ENCODE measurements at places on chromosomes 16 and 17.

GRCh38 chr16:80852261-80852872 is 48.0 kb upstream of the CDYL2 start:
- no peak for DNase-seq

DNA sequence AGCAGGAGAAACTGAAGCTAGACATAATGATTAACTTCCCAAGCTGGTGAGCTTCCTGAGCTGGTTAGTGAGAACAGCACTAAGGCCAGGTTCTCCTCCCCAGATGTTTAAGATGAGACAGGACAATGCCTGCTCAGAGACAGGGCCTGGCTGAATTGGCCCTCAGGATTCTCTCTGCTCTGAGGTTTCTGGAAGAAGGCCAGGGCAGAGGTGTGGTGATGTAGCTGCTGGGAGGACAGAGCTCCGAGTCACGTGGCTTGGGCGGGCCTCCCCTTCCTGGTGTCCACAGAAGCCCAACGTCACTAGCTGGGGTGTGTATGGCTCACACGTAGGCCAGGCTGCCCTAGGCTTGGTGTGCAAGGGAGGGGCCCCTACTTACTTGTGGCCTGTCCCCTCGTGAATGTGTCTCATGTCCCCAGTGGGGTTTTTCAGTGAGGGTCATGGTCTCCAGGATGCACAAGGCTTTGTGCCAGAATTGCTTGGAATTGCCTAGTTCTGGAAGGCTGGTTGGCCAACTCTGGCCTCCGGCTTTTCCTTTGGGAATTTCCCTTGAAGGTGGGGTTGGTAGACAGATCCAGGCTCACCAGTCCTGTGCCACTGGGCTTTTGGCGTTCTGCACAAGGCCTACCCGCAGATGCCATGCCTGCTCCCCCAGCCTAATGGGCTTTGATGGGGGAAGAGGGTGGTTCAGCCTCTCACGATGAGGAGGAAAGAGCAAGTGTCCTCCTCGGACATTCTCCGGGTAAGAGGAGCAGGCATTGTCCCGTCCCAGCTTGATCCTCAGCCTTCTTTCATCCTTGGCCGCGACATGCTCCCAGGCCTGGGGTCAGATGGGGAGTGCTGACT is 3.4 kb downstream of the NOD2 start:
- no peak for DNase-seq

DNA sequence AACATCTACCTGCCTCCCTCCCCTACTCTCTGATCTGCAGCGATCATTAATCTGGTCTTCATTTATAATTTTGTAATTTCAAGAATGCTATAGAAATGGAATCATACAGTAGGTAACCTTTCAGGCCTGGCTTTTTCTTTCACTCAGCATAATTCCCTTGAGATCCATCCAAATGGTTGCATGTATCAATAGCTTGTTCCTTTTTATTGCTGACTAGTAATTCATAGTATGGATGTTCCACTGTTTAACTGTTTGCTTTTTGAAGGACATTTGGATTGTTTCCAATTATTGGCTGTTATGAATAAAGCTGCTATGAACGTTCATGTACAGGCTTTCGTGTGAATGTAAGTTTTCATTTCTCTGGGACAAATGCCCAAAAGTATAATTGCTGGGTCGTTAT is 125.2 kb downstream of the USP31 start:
- DNase-seq = no peak

DNA sequence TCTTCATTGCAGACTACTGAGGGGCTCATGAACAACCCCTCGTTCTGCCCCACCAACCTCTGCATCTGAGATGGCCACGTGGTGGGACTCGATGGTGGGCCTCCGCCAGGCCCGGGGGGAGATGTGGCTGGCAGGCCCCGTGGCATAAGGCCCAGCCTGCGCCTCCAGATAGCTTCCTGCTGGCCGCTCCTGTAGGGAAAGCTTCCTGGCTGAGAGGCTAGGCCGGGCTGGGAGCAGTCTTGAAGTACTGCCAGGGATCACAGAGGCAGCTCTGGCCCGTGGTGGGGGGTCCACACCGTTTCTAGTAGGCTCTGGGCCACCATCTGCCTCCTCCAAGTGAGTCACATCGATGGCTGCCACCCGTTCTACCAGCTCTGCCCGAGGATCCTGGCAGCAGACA is 7.6 kb downstream of the CAMKK1 start:
- no peak for DNase-seq

GRCh38 chr17:72531729-72532128 is 410.9 kb downstream of the SOX9 start:
- DNase-seq = no peak

GRCh38 chr17:8147805-8148404 is 4.3 kb downstream of the PER1 start:
- no peak for DNase-seq

DNA sequence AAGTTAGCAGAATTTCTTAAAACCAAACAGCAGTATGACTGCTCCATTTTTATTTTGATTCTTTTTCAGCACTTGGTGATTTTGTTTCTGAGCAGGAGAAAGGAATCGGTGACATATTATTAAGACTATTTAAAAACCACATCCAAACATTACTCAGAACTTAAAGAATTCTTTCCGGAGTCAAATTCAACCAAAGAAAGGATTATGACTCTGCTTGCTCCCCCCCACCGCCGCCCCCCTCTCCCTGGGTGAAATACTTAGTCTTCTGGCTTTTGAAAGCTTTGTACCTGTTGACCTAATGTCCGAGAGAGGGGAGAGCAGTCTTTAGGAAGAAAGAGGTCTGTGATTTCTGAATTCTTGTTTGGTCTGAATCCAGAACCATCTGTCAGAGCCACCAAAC is 17.9 kb upstream of the COL1A1 start:
- DNase-seq = peak; percentile 83

- DNase-seq = no peak
Observed at GRCh38 chr16:58366247-58367031, 25.8 kb upstream of the GINS3 start.

DNA sequence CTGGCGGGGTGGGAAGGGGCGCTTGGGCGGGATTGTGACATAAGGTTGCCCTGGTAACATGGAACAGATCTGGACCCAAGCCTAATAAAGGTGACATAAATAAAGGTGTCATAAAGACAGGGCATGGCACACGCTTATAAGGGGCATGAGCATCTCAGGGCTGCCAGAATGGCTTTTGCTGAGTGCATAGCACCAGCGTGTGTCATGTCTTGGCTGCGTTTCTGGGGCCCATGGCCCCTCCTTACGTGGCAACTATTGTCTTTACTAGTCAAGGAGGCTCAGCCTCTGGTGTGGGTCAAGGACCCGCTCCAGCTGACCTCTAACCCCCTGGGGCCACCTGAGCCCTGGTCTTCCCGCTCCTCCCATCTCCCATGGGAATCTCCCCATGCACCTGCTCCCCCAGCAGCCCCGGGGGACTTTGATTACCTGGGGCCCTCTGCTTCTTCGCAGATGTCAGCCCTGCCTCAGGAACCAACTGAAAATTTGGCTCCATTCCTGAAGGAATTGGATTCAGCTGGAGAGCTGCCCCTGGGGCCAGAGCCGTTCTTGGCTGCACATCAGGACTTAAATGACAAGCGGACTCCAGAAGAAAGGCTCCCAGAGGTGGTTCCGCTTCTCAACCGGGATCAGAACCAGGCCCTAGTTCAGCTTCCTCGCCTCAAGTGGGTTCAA is 13.9 kb downstream of the LRRC37B start:
- DNase-seq = no peak

DNA sequence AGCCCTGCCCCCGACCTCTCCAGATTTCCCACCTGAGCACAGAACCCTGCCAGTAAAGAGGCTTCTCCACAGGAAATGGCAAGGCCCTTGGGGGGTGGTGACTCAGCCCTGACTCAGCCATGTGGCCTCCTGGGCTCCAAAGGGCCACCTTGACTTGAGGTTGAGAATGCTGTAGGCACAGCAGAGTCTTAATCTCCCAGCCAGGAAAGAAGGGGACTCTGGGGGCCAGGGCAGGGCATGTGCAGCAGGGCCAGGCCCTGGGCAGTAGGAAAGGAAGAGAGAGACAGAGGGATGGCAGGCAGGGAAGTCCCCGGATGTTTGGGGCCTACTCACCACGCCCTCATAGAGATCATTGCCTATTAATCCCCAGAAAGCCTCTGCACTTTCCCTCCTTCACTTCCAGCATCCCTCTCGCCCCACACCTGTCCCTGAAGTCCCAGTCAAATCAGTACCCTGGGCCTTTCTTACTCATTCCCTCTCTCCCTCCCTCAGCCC is 4.8 kb upstream of the ITGA3 start:
- no peak for DNase-seq

GRCh38 chr17:39236981-39237441 is 11.3 kb upstream of the STAC2 start:
- DNase-seq = no peak

- no peak for DNase-seq
Observed at GRCh38 chr16:87451563-87452210, 41.1 kb downstream of the ZCCHC14 start.

GRCh38 chr16:85834741-85835140 is 35.2 kb downstream of the COX4I1 start:
- no peak for DNase-seq

GRCh38 chr16:84995663-84996062 is 15.7 kb downstream of the ZDHHC7 start:
- no peak for DNase-seq

DNA sequence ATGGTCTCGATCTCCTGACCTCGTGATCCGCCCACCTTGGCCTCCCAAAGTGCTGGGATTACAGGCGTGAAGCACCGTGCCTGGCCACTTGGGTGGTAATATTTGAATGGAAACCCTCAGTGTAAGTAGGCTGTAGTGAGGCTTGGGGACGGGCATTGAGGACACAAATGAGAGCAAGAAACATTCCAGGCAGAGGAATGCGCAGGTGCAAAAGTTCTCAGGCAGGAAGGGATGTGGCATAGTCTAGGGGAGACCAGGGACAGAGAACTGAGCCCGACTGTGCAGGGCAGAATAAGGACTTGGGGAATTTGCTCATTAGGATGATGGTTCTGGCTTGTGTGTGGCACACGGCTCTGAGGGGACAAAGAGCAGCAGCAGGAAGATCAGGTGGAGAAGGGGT is 54.8 kb downstream of the GRB2 start:
- DNase-seq = no peak

DNA sequence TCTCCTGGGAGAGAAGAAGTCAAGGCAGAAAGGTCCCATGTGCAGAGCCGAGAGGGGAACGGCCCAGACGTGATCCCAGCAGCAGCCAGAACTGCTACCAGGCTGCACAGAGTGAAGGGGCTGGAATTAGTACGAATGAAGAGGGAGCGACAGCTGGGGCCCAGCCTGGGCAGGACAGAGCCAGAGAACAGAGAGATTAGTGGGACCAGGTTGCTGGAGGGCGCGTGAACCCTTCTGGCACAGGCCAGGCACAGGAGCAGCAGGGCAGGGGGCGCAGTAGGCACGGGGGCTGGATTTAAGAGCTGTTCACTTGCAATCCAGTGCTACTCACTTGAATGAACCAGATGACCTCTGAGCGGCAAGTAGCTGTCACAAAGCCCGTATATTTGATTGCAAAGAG is 66.9 kb downstream of the PLXDC1 start:
- DNase-seq = no peak

GRCh38 chr17:36650096-36650775 is 48.9 kb downstream of the MRM1 start:
- DNase-seq = no peak

DNA sequence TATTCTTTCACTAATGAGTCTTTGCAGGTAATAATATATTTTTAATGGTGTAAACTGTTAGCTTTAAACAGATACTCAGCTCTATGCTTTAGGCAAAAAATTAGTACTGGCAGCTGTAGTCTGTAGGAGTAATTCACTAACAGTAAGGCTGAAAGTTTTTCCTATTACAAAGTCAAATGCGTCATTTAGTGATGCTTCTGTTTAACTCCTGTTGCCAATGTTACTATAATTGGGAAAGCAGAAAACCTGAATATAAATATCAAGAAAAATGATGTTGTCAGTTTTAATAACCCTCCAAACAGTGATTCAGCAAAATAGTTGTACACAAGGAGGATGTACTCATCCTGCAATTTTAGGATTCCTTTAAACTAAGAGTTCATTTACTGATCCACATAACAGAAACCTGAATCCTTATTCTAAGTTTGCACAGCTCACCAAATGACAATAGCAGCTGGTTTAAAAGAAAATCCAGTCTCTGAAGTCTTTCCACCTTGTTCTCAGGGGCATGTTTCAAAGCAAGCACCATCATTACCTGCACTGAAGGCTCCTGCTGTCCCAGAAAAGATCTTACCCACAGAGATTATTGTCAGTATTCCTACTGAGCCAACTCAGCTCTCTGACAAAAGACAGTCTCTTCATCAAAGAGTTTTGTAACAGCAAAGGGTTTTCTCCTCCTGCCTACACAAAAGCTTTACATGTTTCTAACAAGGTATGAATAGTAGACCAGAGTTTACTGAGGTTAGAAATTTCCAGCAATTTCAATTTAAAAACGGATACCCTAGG is 4.2 kb downstream of the CDR2 start:
- peak; percentile 58 for DNase-seq

- DNase-seq = no peak
Observed at GRCh38 chr16:89361751-89362539, 128.4 kb downstream of the ANKRD11 start.

DNA sequence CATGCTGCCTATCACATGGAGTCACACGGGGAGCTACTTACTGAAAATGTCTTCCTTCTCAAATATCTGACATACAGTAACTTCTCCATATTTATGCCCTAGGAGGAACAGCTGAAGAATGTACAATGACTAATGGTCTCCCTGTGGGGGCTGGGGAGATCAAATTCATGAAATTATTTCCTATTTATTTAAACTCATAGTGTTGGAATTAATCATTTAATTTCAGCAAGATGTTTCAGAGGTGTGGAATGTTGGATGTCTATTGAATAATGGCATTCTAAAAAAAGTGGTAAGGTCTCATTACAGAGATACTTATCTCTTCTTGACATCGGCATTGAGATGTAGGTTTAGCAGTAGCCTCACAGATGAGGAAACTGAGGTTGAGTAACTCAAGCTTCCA is 214.3 kb upstream of the CDH11 start:
- DNase-seq = peak; percentile 91

GRCh38 chr16:70635336-70636016 is 10.9 kb upstream of the IL34 start:
- DNase-seq = peak; percentile 29

DNA sequence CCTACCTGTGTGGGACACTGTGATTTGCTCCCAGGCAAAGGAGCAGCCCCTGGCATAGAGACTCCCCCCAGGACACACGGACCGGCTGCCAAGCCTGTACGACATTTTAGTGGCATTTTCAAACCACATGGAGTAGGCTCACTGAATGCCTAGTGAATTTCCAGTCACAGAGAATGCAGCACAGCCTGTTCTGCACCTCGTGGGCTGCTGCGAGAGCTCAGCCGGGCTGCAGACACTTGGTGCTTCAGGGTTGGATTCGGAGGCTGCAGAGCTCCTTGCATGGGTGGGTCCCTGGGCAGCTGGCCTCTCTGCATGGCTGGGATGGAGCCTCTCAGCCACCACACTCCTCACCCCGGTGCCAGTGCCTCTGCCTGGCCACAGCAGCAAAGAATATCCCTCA is 51.2 kb upstream of the HNF1B start:
- no peak for DNase-seq
